AML-193 (cell line): ENCODE measurements at places on chromosomes 7 and 10.
A peak's percentile ranks its signal among the peaks of the same experiment; 100 is the strongest.

DNA sequence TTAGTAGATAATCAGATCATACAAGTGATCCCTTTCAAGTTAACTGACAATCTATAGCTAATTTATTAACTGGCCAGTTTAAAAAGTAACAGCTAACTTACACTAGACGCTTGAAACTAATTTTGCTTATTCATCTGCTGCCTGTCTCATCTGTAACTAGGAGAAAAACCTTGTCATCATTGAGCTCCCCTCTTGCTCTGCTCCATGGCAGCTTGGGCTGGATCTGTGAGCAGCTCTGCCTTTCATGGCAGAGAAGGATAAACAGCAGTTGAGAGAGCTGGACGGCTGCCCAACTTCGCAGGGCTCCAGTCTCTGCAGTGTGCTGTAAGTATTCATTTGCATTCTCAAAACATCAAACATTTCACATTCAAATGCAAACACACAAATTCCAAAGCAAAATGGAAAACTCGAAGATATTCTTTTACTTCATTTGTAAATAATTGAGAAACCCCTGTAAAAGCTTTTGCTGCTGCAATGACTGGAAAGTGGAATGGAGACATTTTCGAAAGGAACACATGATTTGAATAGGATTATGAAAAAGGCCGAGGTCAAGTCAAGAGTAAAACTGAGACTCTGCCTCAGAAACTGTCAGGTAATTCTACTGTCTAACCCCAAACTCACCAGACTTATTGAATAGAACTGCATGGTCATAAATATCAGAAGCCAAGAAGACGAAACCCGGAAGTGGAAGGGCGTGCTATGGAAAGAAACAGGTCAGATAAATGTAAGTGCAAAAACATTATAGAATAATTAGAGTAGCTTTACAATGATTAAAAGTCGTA is 17.6 kb downstream of the SLC35B4 start:
- no peak for DNase-seq

DNA sequence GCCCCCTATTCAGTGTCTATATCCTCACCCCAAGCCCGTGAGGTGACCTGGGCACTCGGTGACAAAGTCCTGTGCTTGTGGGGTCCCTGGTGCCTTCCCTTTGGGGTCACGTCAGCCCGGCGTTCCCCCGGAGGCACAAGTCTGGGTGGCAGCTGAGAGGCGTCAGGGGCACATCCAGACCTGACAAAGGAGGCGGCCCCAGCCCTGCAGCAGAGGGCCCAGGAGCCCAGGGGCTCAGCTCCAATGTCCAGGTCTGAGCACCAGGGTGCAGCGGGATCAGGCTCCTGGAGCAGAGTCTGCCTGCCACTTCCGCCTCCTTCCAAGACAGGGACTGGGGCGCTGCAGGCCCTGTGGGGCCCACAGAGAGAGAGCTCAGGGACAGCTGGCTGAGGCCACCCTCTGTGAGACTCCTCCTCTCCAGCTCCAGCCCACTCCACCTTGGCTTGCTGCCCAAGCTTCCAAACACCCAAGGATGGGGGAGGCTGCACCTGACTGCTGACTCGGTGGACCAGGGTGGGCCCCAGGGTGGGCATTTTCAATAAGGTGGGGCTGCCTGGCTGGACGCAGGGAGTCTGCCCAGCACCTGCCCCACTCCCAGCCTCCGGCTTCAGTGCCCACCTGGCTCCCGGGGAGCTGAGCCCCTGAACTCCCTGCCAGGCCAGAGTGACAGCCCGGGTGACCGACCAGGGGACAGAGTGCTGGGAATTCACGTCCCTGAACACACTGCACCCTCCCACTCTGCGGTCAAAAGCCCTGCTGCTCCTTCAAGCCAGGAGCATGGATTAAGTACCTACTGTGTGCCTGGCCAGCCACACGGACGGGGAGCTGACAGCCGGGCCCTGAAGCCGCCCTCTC is 1.0 kb upstream of the KNDC1 start:
- no peak for DNase-seq

- DNase-seq = no peak
Measured at GRCh38 chr7:139066315-139066714, 30.5 kb upstream of the ZC3HAV1L start.

- DNase-seq = peak; percentile 66
Measured at GRCh38 chr7:75642810-75643486, 95.8 kb downstream of the HIP1 start.

DNA sequence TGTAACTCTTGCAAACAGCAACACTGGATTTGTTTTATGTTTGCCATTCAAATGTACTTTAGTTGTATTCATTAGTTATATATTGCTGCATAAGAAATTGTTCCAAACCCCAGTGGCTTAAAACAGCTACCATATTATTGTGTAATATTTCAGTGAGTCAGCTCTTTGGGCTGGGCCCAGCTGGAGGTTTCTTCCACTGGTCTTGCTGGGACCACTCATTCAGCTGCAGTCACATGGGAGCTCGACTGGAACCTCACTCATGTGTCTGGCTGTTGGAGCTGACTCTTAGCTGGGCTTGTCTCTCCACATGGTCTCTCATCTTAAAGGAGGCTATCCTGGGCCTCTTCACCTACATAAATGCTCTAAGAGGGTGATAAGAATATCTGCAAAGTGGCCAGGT is 23.2 kb upstream of the PIP4K2A start:
- DNase-seq = no peak

DNA sequence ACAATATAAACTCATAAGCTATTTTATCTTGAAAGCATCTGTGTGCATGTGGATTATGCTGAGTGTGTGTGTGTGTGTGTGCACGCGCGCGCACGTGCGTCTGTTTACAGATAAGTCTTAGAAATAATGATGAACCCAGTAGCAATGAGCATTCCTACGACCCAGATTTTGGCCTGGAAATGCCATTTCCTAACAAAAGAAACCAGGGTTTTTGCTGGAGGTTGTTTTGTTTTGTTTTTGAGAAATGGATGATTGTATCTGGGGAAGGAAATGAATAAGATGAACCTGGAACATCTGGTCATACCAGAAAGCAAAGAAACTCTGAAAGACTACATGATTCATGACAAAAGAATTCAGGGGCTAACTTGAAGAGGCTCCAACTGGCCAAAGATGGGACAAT is 22.1 kb upstream of the LMOD2 start:
- no peak for DNase-seq

DNA sequence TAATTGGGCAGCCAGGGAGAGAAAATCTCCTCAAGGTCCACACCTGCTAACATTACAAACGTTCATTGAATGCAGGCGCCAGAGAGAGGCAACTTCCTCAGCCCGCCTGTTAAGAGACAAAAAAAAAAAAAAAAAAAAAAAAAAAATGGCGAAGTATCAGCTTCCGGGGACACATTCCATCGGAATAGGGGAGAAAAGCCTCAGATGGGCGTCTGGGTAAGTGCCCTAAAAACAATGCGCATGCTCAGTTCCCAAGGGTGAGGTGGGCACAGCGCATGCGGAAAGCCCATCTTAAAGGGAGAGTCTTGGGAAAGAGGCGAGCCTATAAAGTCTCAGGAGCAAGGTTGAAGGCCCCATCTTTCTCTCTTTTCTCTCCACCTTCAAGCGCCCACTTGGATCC is 1139.7 kb upstream of the CELF2 start:
- no peak for DNase-seq
